ENCODE measurements at places on chromosomes 1 and 21.

- no peak for DNase-seq
Observed at GRCh38 chr1:198543670-198544260, 3.3 kb upstream of the ATP6V1G3 start.

DNA sequence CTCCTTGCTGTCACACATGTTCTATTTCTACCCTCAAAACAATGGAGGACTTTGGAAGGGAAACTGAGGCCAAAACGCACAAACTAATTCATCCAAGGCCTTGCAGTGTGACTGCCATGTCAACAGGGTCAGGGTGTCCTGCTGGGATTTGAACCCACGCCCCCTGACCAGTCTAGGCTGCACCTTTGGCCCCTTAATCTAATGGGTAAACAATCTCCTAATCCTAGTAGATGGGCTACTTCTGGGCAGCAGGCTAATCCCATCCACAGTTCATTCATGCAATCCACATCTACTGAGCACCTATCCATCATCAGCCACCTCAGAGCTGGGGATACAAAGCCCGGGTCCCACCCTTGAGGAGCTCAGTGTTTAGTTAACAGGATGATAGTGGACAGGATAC lies 17.0 kb upstream of the LEFTY2 start:
- no peak for DNase-seq

- peak; percentile 16 for DNase-seq
Observed at GRCh38 chr1:103514920-103515503, 10.5 kb upstream of the RNPC3 start.

DNA sequence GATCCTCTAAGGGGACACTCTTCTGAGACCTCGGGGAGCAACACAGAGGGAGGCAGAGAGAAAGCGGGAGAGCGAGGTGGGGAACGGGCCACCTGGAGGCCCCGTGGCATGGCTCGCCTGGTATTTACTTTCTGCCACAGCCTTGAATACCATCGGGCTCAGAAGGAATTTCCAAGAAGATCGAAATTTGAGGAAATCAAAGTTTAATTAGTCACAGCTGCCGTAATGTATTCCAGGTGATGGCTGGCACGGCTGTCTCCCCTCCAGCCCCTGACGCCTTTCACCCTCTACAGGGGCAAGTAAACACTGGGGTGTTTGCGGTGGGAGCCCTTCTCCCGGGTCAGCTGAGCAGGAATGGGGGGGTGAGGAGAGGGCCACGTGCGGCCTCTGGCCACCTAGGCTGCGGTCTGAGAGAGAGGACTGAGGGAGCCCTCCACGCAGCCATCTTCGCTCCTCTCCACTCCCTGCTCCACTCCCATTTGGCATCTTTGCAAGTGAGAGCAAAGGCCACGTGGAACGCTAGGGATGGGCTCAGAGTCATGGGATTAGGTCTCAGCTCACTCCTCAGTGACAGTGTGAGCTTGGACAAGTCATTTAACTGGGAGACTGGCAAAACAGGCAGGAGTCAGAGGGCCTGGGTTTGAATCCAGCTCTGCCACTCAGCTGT lies 125.2 kb downstream of the SYF2 start:
- no peak for DNase-seq

DNA sequence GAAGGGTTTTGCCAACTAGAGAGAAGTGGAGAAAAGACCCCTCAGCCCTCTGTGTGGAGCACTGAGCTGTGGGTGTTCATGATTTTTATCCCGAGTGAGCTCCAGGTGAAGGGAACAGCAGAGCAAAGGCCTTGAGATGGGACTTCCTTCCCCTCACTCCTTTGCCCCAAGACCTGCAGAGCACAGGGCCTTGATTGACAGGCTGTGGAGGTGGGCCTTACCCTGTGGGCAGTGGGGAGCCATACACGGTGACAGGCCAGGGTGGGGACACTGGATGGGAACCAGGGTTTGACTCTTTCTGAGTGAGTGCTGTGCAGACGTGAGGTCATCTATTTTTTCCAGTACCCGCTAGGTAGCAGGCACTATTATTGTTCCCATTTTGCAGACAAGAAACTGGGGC lies 10.5 kb downstream of the KCNQ4 start:
- no peak for DNase-seq

- peak; percentile 52 for DNase-seq
Observed at GRCh38 chr1:164617377-164618201, 58.6 kb downstream of the PBX1 start.

GRCh38 chr1:169648187-169648586 lies 18.3 kb upstream of the SELP start:
- no peak for DNase-seq

GRCh38 chr1:113858418-113858817 lies 13.1 kb downstream of the PTPN22 start:
- DNase-seq, result no peak

DNA sequence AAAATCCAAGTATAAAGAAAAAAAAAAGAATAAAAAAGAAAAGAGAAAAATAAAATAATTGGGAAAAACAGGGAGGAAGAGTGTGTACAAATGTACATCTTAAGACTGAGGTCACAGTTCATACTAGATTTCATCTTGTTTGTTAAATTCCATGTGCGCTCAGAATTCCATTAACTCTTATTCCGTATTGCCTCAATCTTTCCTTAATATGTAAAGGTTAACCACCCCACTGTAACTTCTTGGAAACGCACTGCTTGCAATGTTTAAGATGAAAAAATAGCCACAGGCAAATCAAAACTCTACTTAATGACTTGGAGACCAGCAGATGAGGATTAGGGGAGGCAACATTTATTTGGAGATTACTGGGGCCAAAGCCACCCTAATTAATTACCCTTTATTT lies 23.9 kb upstream of the KCNE1 start:
- no peak for DNase-seq

DNA sequence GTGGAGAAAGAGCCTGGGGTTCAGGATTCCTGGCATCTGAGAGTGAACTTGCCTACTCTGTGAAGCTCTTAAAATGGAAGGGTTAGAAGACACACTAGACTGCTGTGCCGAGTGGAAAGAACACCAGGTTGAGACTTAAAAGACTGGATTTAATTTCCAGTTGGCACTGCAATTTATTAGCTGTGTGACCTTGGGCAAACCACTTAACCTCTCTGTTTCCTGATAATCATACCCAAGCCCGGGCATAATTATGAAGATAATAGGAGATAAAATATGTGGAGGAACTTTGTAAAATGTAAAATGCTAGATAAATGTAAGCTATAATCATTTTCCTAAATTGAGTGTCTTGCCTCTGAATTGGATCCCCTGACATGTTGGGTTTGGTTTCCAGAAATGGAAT lies 4.7 kb upstream of the LHX4 start:
- DNase-seq, result no peak

GRCh38 chr21:45838634-45839033 lies 142.9 kb upstream of the COL6A1 start:
- DNase-seq, result no peak

- no peak for DNase-seq
Observed at GRCh38 chr1:15483971-15484370, 8.1 kb downstream of the CELA2B start.
